Thoracic aorta (tissue), 2 donors: ENCODE measurements at places on chromosomes 12 and 14.
A peak's percentile ranks its signal among the peaks of the same experiment; 100 is the strongest.

GRCh38 chr12:41438854-41439541 is 250.9 kb downstream of the PDZRN4 start:
- no peak overlapping the region for H3K4me3 ChIP-seq
- no peak overlapping the region for H3K27ac ChIP-seq
- DNase-seq: no peak
- H3K27me3 ChIP-seq: no peaks in the 10 kb centered on the region
- H3K4me1 ChIP-seq: no peaks in the 10 kb centered on the region
- no peaks in the 10 kb centered on the region for H3K36me3 ChIP-seq

DNA sequence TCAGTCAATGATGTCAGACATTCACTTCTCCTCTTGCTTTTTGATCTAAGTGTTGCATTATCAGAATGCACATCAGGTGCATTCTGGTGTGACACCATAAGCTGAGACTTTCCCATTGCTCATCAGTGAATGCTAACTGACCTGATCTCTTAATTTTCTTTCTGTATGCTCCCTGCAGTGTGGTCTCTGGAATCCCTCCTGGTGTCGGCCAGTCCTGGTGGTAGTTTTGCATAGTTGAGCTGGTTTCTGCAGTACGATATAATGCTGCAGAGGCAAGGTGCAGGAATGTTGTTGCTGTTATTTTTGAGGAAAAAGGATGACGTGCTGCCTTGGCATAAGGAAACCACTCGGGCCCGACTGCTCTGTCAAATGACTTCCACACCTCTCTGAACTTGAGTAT is 11.0 kb upstream of the SRP54 start:
- H3K4me3 ChIP-seq: no peak overlapping the region
- H3K4me1 ChIP-seq: no peaks in the 10 kb centered on the region
- no peak for DNase-seq
- no peak overlapping the region for H3K27ac ChIP-seq
- no peaks in the 10 kb centered on the region for H3K27me3 ChIP-seq

DNA sequence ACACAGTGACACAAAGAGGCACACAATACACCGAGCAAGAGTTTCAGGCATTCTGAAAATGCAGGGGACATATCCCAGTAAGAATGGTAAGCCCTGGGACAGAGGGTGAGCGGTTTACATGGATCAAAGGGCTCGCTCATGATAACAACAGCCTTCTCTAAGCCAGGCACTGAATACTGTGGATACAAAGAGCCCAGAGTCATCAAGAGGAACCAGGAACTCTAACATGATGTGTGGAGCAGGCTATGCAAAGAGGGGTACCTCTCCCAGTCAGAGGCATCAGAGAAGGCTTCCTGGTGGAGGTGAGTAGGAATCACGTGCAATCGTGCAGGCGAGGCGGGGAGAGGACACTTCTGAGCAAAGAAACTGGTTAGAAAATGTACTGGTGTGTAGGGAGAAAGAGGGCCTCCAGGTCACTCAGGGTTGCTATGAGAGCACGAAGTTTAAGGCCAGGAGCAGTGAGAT is 76.9 kb upstream of the EEA1 start:
- no peak overlapping the region for H3K27ac ChIP-seq
- H3K27me3 ChIP-seq: no peaks in the 10 kb centered on the region
- H3K36me3 ChIP-seq: no peaks in the 10 kb centered on the region
- no peak overlapping the region for H3K4me3 ChIP-seq

DNA sequence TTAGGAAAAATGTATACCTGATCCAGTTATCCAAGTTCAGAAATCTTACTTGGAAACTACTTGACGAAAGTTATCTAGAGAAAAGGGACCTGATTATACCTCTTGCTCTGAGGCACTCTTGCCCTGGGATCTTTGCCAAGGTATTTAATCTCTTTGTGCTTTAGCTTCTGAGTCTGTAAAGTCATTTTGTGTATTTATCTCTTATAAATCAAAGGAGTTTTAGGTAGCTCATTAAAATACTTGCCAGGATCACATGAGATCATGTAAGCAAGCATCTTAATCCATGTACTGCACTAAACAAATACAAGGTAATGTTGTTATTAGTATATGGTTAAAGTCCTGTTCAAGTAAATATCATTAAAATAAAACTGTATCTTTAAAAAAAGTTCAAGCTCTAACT is 147.5 kb downstream of the IPO8 start:
- no peak overlapping the region for H3K4me3 ChIP-seq
- no peak for DNase-seq
- no peaks in the 10 kb centered on the region for H3K27me3 ChIP-seq
- no peaks in the 10 kb centered on the region for H3K36me3 ChIP-seq
- H3K4me1 ChIP-seq: no peaks in the 10 kb centered on the region
- no peak overlapping the region for H3K27ac ChIP-seq

DNA sequence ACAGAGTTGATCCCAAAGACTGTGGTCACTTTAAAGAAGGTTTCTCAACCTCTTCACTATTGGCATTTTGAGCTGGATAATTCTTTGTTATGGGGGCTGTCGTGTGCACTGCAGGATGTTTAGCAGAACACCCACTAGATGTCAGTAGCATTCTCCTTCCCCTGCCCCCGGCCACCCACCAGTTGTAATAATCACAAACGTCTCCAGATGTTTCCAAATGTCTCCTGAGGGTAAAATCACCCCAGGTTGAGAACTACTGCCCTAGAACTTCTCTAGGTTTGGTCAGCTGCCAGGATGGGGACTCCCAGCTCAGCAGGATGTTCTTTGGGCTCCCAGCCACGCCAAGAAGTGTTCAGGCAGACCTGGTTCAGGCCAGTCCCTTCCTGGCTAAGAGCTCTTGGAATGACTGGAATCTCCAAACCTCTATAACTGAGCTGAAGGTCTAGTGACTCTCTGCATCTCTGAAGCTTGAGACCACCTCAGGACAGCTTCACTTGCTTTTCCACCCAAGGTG is 12.5 kb upstream of the AJUBA start:
- no peak overlapping the region for H3K27ac ChIP-seq
- DNase-seq: no peak
- H3K4me3 ChIP-seq: no peak overlapping the region
- no peaks in the 10 kb centered on the region for H3K36me3 ChIP-seq
- H3K27me3 ChIP-seq: no peaks in the 10 kb centered on the region
- H3K4me1 ChIP-seq: no peaks in the 10 kb centered on the region

DNA sequence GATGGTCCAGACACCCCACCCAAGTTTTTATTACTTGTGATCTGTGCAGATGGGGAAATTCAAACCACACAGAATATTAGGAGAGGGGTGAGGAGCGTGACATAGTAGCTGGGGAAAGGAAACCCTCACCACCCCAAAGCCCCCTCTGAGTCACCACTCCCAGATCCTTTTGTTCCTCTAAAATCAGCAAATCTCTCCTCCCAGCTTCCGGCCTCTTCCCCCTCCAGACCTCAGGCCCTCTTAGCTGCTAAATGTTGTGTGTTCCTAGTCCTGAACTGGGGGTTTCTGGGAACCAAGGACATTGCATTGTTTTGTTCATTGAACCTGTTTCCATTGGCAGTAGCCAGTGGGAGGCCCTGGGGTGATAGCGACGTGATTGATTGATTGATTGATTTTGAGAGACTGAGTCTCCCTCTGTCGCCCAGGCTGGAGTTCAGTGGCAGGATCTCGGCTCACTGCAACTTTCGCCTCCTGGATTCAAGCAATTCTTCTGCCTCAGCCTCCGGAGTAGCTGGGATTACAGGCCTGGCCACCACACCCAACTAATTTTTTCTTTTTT is 5.9 kb upstream of the ORAI1 start:
- H3K4me1 ChIP-seq: no peaks in the 10 kb centered on the region
- no peak overlapping the region for H3K4me3 ChIP-seq
- H3K36me3 ChIP-seq: no peaks in the 10 kb centered on the region
- no peak for DNase-seq

DNA sequence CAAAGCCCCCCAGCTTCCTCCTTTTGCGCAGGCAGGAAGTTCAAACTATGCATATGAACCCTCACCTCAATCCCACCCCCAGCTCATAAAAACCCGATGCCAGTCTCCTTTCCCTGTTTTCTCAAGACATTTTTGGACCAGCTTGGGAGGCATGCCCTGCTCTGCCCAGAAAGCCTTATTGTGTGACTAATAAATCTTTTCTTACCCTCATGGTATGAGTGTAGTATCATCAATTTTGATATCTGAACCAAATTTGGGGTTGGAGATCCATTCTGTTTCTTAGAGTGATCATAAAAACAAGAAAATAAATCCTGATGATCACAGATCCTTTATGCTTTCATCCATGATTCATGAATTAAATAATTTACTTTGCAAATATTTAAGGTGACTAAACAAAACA is 128.5 kb downstream of the ALG10B start:
- no peaks in the 10 kb centered on the region for H3K4me1 ChIP-seq
- no peak for DNase-seq
- no peaks in the 10 kb centered on the region for H3K27me3 ChIP-seq
- H3K36me3 ChIP-seq: no peaks in the 10 kb centered on the region
- H3K4me3 ChIP-seq: no peak overlapping the region

DNA sequence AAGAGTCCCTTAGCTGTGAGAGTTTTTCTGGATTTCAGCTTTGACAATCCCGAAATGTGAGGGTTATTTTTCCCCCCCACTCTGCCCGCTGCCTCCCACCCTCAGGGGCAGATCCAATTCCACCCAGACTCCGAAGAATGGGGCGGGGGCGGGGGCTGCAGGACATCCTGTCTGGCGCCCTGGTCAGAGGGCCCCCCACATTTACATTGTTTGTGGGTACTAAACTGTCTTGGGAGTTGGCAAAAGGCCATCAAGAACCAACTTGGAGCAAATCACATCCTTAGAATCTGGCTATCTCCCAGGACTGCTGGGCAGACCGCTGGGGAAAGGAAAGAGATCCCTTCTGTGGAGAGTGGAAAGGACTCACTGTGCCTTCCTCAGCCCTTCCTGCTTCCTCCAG is 2.4 kb downstream of the EMP1 start:
- no peak overlapping the region for H3K27ac ChIP-seq
- no peak for DNase-seq
- H3K4me3 ChIP-seq: peak overlapping the region; percentile 73
- peaks cover 3% of the 10 kb centered on the region for H3K4me1 ChIP-seq
- H3K27me3 ChIP-seq: no peaks in the 10 kb centered on the region

- peak overlapping the region; percentile 93 for H3K4me3 ChIP-seq
- H3K36me3 ChIP-seq: peaks cover 10% of the 10 kb centered on the region
- H3K27ac ChIP-seq: peak overlapping the region; percentile 87
- H3K4me1 ChIP-seq: peaks cover 25% of the 10 kb centered on the region
- no peaks in the 10 kb centered on the region for H3K27me3 ChIP-seq
Measured at GRCh38 chr12:108560321-108560721, 652 bp downstream of the SART3 start.

DNA sequence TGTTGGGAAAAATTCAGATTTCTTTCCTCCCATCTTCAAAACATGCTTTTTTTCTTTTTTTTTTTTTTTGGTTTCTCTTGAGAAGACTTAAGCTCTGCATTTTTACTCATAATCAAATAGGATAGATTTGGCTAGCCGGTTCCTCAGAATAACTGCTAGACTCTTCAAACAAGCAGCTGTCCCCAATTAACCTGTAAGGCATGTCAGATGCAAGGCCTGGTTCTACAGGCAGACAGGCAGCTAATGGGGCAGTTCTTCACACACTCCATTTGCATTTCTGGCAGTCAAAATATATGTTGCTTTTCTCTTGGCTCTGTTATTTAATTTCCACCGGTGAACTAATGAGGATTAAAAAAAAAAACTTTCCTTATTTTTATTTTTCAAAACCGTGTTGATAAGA is 228.0 kb upstream of the ATP2B1 start:
- H3K36me3 ChIP-seq: no peaks in the 10 kb centered on the region
- DNase-seq: no peak
- no peak overlapping the region for H3K27ac ChIP-seq
- no peaks in the 10 kb centered on the region for H3K4me1 ChIP-seq

DNA sequence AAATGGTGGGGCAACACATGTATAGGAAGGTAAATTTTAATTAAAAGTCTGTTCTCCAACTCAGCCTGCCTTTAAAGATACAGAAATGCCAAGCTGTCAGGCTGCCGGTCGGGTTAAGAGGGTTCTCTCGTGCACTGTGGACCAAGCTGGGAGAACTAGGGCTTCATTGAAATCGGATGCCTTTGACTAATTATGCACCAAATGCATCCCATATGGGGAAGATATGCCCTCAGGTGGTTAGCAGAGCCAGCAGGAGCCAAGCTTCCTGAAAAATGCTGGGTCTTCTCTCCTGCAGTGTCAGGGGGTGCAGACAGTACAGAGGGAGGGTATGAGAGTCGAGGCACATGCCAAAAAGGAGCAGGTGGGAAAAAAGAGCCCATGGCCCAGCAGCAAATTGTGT is 236.1 kb downstream of the CACNA1C start:
- H3K27ac ChIP-seq: peak overlapping the region; percentile 62
- H3K4me3 ChIP-seq: no peak overlapping the region
- no peaks in the 10 kb centered on the region for H3K27me3 ChIP-seq
- peaks cover 35% of the 10 kb centered on the region for H3K4me1 ChIP-seq
- H3K36me3 ChIP-seq: no peaks in the 10 kb centered on the region

GRCh38 chr12:64903479-64904152 is 79.2 kb downstream of the TBC1D30 start:
- H3K4me3 ChIP-seq: no peak overlapping the region
- no peaks in the 10 kb centered on the region for H3K36me3 ChIP-seq
- no peaks in the 10 kb centered on the region for H3K4me1 ChIP-seq
- no peaks in the 10 kb centered on the region for H3K27me3 ChIP-seq
- no peak for DNase-seq

- H3K27ac ChIP-seq: peak overlapping the region; percentile 100
- H3K4me1 ChIP-seq: peaks cover 48% of the 10 kb centered on the region
- H3K4me3 ChIP-seq: peak overlapping the region; percentile 100
- H3K27me3 ChIP-seq: no peaks in the 10 kb centered on the region
- DNase-seq: no peak
Measured at GRCh38 chr14:55053018-55053417, 1.6 kb downstream of the MAPK1IP1L start.
